ENCODE measurements at places on chromosomes 13 and 19.

- DNase-seq, result peak; percentile 33
These were observed 5.2 kb upstream of the LMNB2 start for GRCh38 chr19:2461751-2462634.

- DNase-seq, result no peak
These were observed 721.6 kb upstream of the ARGLU1 start for GRCh38 chr13:107289540-107289939.

DNA sequence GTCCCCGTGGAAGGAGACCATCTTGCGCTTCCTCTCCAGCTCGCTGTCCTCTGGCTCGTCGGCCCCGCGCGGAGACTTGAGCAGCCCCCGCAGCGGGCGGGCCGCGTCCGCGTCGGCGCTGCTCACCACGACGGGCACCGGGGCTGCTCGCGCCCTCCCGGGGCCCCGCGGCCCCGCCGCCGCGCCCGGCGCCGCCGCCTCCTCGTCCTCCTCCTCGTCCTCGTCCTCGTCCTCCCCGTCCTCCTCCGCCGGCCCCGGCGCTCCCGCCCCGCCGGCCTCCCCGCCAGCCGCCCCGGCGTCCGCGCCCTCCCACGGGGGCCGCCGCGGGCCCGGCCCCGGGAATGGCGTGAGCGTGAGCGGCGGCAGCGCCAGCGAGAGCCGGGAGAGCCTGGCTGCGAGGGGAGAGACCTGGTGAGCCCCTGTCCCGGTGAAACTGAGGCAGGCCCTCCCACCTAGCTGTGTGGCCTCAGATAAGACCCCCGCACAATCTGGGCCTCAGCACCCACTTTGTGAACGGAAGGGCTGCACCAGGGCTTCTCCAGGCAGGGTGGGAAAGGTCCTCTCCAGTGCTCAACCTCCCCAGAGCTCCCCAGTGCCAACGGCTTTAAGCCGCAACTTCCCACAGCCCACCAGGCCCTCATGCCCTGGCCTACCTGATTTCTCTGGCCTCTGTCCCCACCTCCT, 17.8 kb downstream of the LMTK3 start:
- DNase-seq, result no peak

- no peak for DNase-seq
These were observed 800.1 kb upstream of the PCDH9 start for GRCh38 chr13:68030152-68030809.

DNA sequence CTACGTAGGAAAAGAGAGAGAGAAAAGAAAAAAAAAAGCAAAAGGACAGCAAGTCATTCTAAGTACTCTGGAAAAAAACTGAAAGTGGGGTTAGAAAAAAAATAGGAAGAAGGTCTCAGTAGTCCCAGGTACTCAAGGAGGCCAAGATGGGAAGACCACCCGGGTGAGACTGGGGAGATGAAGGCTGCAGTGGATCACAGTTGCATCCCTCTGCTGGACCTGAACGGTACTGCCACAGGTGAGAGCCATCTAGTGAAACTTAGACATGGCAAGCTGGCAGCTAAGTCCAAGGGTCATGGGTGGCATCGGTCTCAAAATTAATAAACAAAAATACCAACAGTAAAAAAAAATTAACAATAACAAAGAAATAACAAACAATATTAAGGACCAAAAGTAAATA, 41.0 kb upstream of the ZNF91 start:
- DNase-seq, result no peak

DNA sequence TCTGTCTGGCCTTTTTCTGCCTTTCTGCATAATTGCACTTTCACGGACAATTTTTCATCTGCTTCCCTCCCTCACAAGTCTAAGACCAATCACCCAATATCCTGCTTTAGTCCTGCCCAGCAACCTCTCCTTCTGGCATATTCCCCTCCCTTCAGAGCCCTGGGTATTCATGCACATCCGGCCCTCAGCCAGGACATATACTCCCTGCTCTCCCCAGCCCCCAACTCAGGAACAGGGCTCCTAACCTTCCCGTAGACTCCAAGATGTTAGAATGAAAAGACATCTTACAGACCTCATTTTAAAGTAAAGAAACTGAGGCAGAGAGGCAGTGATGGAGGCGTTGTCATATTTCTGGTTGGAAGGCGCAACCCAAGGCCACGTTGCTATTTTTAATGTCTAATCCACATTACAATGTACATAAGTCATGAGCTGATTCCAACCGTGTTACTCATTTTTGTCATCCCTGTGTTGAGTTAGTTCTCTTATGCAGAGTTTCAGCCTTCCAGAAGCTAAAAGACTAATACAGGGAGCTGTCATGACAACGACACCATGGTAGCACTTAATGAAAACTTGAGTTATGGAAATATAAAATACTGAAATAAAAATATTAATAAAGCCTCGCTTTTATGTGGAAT, 209.2 kb downstream of the TSHZ3 start:
- DNase-seq, result no peak

DNA sequence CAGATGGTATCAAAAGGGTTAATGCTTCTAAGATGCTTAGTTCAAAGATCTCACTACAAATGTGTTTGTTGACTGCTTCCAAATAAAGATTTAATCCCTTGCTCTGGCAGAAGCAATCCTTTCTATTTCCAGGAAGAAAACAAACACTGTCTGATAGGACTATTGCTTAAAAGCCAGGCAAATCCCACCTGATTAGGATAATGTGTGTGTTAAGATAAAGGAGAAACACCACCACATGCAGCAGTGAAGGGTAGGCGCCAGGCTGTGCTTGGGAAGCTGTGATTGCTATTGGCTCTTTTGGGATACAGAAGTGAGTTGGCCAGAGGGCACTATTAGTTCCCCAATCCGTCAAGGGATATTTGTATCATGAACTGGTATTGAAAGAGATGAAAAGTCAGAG, 62.8 kb upstream of the LRCH1 start:
- no peak for DNase-seq

DNA sequence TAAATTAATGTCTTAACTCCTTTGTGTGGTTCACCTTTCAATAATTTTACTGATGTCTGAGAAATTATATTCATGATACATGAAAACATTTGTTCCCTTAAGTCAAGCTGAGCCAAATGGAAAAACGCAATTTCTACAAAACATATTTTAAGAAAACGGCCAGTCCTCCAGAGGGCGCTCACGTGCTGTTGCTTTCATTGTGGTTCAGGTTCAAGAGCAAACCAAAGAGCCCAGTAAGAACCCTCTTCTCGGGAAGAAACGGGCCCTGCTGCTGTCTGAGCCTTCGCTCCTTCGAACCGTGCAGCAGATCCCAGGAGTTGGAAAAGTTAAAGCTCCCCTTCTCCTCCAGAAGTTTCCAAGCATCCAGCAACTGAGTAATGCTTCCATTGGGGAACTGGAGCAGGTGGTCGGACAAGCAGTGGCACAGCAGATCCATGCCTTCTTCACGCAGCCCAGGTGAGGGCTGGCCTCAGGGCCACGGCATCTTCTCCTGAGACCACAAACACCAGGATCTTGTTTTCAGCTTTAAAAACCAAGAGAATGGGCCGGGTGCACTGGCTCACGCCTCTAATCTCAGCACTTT, 4.3 kb downstream of the FAAP24 start:
- peak; percentile 56 for DNase-seq
